ENCODE measurements at places on chromosomes 6 and 20.

DNA sequence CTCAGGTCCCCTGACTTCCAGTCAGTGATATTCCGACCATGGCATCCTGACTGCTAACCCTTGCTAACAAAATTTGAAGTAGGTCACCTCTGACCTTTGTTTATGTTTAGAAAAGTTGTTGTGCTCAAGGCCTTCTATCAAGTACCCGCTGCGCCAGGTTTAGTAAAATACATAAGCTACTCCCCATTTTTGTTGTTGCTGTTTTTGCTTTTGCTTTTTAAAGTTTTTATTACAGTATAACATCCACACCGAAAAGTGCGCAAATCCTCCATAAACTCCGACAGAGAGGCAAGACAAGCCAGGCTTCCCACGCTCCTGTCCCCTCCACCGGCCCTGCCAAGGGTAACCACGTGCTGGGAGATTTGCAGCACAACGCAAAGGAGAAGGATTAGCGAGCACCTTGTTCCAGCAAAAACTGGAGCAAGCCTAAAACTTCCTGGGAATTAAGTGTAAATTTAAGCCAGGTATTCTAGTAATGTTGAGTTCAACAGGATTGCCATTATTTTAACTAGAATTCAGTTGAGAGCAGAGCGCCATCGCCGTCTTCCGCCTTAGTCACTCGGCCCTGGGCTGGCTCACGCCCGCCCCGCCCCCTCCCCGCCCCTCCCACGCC, 17.8 kb upstream of the HMGN4 start:
- no peak for DNase-seq

GRCh38 chr20:53617791-53618489, 24.3 kb upstream of the ZNF217 start:
- DNase-seq: no peak

DNA sequence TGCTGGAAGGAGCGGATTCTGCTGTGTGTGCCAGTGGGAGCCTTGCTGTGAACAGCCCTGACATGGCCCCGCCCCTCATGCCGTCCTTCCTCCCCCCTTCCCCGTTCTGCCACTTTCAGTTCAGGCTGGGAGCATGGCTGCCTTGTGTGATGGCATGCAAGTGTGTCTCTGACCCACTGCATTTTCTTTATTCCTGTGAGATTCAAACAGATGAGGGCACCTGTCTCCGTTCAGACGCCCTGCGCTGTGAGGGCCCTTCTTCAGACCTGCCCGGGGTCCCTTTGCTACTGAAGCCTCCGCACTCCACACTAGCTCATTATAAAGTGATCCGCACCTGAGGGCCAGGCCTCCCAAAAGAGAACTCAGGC, 88.3 kb downstream of the TAF4 start:
- no peak for DNase-seq

GRCh38 chr6:89081129-89081422, 525 bp downstream of the PNRC1 start:
- DNase-seq: no peak

GRCh38 chr6:164692772-164693510, 616.5 kb downstream of the C6orf118 start:
- DNase-seq: no peak

- DNase-seq: no peak
These were observed 57.4 kb downstream of the SLC24A3 start for GRCh38 chr20:19269737-19270340.

DNA sequence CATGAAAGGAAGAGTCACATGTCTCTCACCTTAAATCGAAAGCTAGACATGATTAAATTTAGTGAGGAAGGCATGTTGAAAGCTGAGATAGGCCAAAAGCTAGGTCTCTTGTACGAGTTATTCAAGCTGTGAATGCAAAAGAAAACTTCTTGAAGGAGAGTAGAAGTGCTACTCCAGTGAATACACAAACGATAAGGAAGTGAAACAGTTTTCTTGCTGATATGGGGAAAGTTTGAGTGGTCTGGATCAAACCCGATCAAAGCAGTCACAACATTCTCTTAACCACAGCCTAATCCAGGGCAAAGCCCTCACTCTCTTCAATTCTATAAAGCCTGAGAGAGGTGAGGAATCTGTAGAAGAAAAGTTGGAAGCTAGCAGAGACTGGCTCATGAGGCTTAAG, 1.9 kb upstream of the TPD52L1 start:
- DNase-seq: no peak

GRCh38 chr6:6685249-6686040, 96.9 kb downstream of the LY86 start:
- no peak for DNase-seq

DNA sequence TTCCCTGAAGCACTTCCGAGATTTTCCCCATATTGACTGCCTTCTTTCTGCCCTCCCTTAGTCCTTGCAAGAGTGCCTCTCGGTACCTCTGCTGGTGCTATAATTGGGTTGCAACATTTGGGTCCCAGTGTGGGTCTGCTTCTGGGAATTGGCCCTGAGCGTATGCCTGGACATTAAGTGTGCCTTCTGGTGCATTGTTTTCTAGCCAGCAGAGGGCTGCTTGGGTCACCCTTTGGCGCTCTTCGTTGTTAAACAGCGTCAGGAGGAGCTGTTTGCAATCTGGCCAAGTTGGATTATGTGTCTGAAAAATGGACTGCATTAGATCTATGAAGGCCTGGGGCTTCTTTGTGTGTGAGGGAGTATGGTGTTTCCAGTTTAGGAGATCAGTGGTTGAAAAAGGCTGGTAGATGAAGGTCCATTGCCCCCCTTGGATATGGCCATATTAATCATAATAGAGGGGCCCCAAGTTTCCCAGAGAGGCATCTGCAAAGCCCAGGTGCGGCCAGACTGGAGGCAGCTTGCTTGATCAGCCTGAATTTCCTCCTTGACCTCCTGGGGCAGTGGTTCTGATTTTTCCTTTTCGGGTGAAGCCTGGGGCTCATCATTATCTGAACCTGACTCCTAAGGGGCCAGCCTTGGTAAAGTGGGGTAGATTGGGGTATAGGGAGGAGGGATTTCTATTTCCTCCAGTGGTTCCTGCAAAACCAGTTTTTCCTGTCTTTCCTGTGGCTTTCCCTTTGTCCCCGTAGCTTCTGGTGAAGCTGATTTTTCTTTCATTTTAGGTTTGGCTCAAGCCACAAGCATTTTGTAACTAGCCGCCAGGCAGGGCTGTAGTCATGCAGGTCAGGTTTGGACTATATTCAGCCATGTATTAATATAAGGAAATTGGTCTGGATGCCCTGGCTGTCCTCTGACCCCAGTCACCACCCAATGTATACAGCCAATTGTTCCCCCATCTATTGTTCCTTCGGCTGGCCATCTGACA, 85.4 kb upstream of the GPR6 start:
- no peak for DNase-seq

GRCh38 chr20:53804920-53805894, 211.6 kb upstream of the ZNF217 start:
- DNase-seq: no peak

- no peak for DNase-seq
These were observed 120.8 kb downstream of the ISM1 start for GRCh38 chr20:13341737-13342393.

GRCh38 chr20:31676609-31676989, 38.9 kb downstream of the COX4I2 start:
- no peak for DNase-seq

DNA sequence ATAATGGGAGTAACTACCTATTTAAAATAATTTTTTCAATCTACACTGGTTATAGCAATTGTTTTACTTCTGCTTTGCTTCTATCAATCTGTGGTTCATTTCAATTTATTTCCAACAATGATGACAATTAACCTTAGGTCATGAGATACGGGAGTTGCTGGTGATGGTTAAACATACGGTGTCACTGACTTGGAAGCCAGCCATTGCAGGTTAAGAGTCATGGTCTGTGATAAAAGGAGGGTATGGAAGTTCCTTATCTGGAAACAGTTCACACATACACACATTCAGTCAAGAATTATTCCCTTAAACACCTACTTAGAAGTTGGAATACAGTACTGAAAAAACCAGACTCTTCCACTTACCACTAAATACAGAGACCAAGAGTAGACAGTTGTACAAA, 180.0 kb downstream of the KIF16B start:
- DNase-seq: no peak

GRCh38 chr6:149229096-149229495, 88.4 kb upstream of the TAB2 start:
- no peak for DNase-seq

DNA sequence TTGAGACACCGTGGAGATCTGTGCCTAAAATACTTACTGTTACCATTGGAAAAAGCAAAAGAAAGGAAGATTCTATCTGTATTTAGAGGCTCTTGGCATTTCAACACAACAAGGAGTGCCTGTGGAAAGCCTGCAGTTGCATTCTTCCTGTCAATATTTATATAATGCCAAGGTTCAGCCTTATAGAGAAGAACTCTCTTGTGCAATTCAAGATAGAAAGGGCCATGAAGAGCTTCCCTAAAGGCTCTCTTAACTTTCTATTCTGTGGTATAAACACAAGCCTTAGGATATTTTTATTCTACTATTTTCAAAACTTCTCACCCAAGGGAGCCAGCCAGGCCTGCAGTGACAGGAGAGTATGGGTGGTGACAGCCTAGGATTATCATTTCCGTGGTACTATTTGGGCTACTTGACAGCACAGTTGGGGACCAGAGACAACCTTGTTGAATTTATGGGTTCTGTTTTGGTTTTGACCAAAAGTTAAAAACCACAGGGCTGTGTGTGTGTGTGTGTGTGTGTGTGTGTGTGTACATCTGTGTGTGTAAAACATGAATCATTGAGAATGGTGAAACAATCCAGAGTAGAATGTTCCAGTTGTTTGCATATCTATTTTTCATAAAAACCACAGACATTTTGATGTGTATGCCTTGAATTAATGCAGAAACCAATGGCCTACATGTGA, 700.9 kb upstream of the SLC35B3 start:
- no peak for DNase-seq

DNA sequence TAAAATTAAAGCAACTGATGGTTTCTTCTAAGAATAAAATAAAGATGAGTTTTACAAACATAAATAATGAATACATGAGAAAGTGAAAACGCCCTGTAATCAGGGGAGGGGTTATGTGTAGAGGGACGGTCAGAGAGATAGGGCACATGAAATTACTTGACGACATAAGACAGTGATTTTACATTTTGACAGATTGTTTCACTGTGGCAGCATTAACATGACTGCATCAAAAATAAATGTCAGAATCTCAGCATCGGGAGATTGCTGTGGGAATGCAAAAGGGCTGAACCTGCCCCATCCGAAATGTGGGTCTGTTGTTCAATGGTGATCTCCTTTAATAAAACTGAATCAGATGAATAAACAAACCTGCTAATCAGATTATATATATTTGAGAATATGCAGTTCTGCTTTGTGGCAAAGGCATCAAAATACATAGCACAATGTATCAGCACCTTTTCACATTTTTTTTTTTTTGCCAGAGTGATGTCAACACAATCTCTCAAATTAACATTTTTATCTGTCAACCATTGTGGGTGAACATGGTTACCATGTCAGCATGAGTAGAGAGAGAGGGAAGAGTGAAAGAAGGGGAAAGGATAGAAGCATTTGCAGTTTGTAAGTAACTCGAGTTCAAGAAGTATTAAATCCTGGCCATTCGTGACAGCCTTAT, 177.1 kb upstream of the MAN1A1 start:
- DNase-seq: no peak

- no peak for DNase-seq
These were observed 545.2 kb upstream of the MAN1A1 start for GRCh38 chr6:119894811-119895210.

GRCh38 chr6:105611606-105612005, 208.7 kb upstream of the PREP start:
- DNase-seq: no peak

DNA sequence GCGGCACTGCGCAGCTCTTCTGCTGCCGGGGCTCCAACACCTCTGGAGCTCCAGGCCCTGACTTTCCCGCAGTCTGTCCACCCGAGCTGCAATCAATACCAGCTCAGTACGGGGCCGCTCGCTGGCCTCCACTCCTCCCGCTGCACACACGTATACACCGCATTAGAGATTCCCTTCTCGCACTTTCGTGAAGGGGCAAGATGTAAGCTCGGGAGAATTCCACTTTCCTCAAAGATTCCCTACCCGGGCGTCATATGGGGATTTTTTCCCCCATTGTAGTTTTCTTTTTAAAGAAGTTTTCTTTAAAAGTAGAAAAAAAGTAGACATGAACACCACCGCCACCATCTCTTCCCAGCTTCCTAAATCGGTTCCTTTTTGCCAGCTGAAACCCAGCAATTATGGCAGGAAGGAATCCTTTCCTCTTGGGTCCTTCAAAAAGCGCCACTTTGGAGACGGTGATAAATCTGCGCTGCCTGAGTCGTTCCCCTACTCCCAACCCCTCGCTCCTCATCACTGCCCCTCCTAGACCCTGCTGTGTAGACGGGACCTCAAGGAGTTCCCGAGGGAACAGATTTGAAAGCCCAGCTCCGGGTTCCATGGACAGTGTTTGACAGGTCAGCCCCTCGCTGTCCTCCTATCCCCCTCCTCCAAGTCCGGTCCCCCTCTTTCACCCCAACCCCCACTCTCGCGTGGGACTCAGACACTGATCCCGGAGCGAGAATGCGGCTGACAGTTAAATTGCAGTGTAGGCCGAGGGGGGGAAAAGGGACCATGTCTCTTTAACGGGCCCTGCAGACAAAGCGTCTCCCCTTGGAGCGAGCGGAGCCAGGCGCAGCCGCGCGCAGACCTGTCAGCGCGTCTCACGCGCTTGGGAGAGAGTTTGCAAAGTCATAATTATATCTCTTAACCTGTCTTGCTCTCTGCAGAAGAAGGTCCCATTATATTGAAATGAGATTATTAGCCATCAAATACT, 39.5 kb downstream of the NCR2 start:
- no peak for DNase-seq

DNA sequence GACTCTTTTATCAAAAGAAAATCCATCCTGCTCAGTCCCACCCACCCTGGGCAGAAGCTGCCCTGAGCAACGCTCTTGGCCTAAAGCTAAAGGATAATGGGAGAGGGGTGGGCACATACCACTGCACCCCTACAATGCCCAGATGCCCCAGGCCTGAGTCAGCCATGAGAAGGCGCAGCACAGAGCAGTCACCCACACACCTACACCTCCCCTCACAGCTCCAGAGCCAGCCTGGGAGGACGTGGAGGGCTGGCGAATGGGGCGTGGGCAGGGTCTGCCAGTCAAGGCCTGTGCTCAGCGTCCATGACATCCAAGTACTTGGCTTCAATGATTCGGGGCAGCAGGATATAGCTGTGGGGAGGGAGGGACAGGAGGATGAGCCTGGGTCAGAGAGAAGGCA, 11.5 kb downstream of the SLC4A11 start:
- no peak for DNase-seq
